Psoas muscle (tissue), 8 donors: ENCODE measurements at places on chromosomes 2 and 18. TPM values are rescaled to one million over a fixed set of nuclear protein-coding genes. Genes with fewer than 3 reads are reported as not detected.

GRCh38 chr2:207746131-207746530, 23.6 kb downstream of the FZD5 start:
- H3K27ac ChIP-seq = no peak overlapping the region
- peaks cover 2% of the 10 kb centered on the region for H3K36me3 ChIP-seq
- no peak for DNase-seq
- no peak overlapping the region for H3K4me3 ChIP-seq
- no peaks in the 10 kb centered on the region for H3K27me3 ChIP-seq

DNA sequence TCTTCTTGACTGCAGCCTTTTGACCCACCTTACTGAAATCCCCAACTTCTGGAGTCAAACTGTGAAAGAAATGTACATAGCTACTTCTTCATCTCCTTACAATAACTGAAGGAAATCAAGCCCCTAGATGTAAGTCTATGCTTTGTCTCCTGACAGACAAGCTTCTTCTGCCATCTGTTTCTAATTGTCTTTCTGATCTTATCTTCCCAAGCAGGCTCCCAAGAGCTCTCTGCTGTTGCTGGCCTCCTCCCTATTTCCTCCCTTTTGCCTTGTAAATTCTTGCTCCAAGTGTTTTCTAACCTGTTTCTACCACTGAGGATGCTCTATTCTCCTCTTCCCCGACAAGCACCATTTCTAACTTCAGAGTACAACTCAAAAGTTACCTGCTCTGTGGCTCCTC, 77.4 kb upstream of the OSR1 start:
- H3K27ac ChIP-seq = no peak overlapping the region
- no peaks in the 10 kb centered on the region for H3K36me3 ChIP-seq
- DNase-seq = no peak
- H3K27me3 ChIP-seq = no peaks in the 10 kb centered on the region
- H3K4me1 ChIP-seq = no peaks in the 10 kb centered on the region

ELOA2 gene
- not detected for total RNA-seq

DNA sequence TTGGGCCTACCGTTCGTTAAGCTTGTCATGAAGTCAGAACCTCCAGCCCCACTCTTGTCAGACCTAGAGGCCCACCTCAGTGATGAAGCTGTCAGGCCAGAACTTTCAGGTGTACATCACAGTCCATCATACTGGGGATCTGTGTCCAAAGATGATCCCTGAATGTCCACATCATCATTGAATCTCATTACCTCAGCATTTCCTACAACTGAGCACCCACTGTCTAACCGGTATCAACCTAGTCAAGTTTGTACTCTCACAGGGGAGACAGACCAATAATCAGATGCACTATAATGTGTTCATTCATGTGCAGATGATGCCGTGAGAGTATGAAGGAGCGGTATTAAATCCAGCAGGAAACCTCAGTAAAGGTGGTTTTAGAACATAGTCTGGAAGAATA, 36.3 kb upstream of the EHBP1 start:
- H3K36me3 ChIP-seq = no peaks in the 10 kb centered on the region
- H3K27me3 ChIP-seq = no peaks in the 10 kb centered on the region
- no peak for DNase-seq
- no peaks in the 10 kb centered on the region for H3K4me1 ChIP-seq
- H3K27ac ChIP-seq = no peak overlapping the region
- H3K4me3 ChIP-seq = no peak overlapping the region

CCDC68 gene
- total RNA-seq = 1.9 TPM

GRCh38 chr18:67373636-67374035, 142.9 kb downstream of the DSEL start:
- no peak for DNase-seq
- no peak overlapping the region for H3K4me3 ChIP-seq
- H3K36me3 ChIP-seq = no peaks in the 10 kb centered on the region

GRCh38 chr2:145350011-145350410, 830.1 kb upstream of the ZEB2 start:
- no peak for DNase-seq
- H3K4me3 ChIP-seq = no peak overlapping the region
- H3K27me3 ChIP-seq = no peaks in the 10 kb centered on the region
- H3K36me3 ChIP-seq = no peaks in the 10 kb centered on the region
